CD4-positive, alpha-beta memory T cell (primary cell): ENCODE measurements at places on chromosomes 2 and 18. TPM values are rescaled to one million over a fixed set of nuclear protein-coding genes. Genes with fewer than 3 reads are reported as not detected.

DNA sequence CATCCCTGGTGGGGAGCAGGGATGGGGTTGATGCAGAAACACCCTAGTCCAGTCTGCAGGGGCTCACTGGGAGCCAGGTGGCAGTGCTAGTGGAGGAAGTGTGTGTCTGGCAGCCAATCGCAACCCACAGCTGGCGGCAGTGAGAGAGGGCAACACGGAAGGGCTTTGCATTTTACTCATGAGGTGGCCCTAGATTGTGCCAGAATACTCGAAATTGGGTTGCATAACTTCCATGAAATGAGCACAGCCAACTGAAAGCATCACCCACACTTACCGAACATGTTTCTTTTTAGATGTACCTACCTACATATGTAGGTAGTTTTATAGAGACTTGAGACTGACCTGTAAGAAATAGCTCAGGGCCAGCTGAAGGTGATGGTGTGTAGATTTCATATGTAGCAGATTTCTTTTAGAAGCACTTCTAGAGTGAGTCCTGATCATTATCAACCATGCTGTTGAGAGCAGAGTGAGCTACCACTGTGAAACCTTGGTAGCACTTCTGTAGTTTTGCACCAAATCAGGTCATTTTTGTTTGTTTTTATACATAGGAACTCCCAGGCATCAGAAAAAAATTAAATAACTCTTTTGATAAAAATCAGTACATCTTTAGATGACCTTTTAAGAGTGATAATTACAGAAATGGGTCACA, 13.0 kb downstream of the IL18R1 start:
- DNase-seq: peak; percentile 33

ZNF521 gene
- not detected for polyA plus RNA-seq

DNA sequence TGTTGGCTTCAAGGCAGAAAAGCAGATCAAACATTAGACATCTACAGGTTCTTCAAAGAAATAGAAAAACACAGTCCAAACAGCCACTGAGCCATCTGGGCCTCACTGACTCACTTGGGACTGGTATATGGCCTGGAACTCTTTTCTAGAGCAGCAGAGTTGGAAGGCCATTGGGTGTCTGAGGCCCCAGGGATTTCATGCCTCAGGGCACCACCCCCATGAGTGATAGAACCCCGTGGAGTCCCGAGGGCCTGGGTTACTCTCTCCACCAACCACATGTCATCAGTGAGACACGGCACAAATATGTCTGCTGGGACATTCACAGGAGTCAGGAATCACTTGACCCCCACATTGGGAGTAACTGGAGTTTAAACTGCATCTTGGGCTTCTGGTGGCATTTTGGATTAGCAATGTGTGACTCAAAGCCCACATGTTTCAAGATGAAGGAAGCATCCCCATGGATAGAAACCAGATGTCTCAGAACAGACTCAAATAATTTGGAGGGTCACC, 44.0 kb downstream of the CAPN13 start:
- no peak for DNase-seq

GRCh38 chr2:105919191-105919811, 174.6 kb downstream of the NCK2 start:
- DNase-seq: no peak

HRH4 gene
- 1.1 TPM for polyA plus RNA-seq

NT5C1B gene
- polyA plus RNA-seq: 0.45 TPM

DNA sequence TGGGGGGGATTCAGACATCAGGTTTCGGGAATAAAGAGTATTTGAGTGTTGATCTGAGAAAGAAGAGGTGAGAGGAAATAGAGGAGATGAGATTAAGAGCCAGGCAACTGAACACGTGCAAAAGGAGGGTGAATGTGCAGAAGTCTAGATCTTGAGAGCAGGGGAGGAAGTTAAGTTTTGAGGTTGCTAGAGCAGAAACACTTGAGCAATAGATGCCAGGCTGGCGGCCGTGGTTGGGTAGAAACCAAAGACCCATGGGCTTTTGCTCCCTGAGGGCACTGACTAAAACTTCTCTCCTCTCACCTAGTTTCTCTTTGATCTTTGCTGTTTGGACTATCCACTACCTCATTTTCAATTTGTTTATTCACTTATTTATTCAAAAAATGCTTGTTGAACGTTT, 116.0 kb downstream of the CDC42EP3 start:
- peak; percentile 22 for DNase-seq

BBS5 gene
- polyA plus RNA-seq: 0.45 TPM

DNA sequence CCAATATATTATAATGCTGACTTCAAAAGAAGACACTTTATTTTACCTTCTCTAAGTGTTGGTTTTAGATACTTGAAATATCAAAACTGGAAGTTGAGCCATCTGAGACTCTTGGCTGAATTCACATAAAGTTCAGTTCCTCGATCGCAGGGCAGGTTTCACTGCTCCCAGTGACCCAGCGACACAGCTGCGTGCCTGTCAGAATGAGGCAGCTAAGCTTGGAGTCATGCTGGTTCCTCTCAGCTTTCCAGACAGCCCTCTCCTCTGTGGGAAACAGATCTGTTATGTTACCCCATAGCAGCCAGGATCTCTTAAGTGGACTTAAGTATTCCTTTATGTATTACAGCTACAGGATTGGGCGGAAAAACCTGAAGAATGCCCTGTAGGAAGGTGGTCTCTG, 142.8 kb upstream of the ALPP start:
- no peak for DNase-seq

GRCh38 chr2:219628986-219629901, 1.8 kb downstream of the SLC4A3 start:
- DNase-seq: no peak

GRCh38 chr2:169895294-169895985, 68.2 kb downstream of the UBR3 start:
- DNase-seq: no peak

DNA sequence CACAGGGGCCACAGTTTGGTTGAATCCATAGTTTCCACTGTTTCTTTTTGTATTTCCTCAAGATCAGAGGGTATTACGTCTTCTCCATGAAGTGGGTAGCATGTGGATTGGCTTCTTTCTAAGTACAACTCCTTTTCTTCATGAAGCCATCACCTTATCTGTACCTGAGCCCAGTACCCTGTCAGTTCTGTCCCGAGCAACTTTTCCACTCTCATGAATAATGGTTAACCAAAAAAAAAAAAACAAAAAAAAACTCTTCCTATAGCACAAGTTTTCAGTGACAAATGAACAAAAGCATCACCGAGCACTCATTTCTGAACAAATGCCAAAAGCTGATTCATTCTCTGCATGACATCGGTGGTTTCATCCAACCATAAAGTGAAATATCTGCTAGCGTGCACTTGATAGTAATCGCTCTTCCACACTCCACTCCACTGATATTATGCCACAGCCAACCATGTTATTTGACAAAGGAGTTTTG, 53.0 kb upstream of the CCDC150 start:
- DNase-seq: no peak

DNA sequence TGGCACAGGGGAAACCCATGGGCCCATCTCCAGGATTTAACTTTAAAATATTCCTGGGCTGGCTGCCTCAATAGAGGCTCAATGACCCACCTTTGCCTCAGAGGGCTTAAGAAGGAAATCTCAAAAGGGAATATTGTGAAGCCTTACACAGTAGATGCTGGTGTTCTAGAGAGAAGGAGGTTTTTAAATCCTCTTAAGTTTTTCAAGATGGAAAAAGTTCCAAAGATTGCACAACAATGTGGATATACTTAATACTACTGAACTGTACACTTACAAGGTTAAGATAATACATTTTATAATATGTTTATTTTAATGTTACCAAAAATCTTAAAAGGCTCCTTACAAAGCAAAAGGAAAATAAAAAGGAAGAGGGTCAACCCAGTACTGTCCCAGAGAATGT, 54.9 kb upstream of the LCLAT1 start:
- DNase-seq: no peak

HK2 gene
- 4.9 TPM for polyA plus RNA-seq

VAPA gene
- polyA plus RNA-seq: 280 TPM

DNA sequence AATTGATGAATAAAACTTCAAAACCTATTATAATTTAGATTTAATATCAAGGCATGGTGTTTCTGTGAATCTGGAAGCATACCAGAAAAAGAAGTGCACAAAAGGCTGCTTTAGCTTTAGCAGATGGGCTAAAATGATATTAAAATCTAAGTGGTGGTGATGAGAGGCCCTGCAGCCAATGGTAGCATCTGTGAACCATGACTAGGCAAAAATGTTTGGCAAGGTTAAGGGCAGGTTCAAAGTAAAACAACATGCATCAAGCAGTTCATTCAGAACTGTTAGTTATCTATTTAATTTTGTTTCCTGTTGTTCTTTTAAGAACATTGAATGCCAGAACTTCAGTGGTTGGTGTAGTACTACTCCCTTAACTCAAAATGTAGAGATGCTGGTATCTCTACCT, 1736.9 kb upstream of the CELF4 start:
- DNase-seq: no peak

DNA sequence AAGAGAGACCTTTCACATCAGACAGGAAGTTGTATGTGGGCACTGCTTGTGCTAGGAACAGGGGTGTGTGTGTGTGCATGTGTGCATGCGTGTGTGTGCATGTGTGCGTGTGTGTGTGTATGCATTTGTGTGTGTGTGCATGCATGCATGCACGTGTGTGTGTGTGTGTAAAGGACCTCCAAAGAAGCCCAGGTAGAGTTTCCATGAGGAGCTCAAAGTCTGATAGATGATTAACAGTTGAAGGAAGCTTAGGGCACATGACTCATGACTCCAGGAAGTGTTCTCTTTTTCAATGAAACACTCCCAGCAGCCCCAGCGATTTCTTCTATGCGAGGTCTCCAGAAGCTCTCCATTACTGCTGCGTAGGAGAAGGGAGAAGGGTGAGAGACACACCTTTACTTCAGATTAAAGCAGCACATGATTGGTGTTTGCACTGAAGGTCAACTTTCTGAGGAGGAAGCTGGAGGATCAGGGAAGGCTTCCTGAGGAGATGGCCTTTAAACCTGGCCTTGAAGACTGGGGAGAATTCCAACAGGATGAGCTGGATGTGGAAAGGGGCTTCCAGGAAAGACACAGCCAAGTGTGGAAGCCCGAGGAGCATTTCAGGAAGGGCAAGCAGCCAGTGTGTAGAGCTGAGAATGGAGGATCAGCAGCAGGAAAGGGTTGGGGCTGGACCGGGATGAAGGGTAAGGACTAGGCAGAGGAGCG, 77.7 kb downstream of the SMAD4 start:
- no peak for DNase-seq

- no peak for DNase-seq
Observed at GRCh38 chr2:206756816-206757215, 8.3 kb downstream of the MDH1B start.

GCG gene
- not detected for polyA plus RNA-seq
